Head of caudate nucleus (tissue), 42 donors: ENCODE measurements at places on chromosomes 4 and X.

DNA sequence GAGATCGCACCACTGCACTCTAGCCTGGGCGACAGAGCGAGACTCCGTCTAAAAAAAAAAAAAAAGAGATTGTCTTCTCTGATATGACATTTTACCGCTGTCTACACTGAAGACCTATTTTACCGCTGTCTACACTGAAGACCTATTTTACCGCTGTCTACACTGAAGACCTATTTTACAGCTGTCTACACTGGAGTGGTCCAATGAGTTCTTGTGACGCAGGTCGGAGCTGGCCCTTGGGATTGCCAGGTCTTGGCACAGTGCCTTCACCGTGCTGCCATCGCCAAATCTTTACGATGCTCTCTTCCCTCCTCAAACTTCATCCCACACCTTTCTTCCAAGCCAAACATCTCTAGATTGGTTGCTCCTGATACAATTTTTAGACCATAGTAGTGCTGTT, 183.1 kb upstream of the FAT1 start:
- DNase-seq, result no peak

- DNase-seq, result no peak
Observed at GRCh38 chr4:99447079-99447478, 11.9 kb upstream of the ADH7 start.

GRCh38 chr4:169675825-169676224, 55.4 kb downstream of the CLCN3 start:
- no peak for DNase-seq

GRCh38 chr4:6548201-6548881, 26.6 kb upstream of the MAN2B2 start:
- no peak for DNase-seq

DNA sequence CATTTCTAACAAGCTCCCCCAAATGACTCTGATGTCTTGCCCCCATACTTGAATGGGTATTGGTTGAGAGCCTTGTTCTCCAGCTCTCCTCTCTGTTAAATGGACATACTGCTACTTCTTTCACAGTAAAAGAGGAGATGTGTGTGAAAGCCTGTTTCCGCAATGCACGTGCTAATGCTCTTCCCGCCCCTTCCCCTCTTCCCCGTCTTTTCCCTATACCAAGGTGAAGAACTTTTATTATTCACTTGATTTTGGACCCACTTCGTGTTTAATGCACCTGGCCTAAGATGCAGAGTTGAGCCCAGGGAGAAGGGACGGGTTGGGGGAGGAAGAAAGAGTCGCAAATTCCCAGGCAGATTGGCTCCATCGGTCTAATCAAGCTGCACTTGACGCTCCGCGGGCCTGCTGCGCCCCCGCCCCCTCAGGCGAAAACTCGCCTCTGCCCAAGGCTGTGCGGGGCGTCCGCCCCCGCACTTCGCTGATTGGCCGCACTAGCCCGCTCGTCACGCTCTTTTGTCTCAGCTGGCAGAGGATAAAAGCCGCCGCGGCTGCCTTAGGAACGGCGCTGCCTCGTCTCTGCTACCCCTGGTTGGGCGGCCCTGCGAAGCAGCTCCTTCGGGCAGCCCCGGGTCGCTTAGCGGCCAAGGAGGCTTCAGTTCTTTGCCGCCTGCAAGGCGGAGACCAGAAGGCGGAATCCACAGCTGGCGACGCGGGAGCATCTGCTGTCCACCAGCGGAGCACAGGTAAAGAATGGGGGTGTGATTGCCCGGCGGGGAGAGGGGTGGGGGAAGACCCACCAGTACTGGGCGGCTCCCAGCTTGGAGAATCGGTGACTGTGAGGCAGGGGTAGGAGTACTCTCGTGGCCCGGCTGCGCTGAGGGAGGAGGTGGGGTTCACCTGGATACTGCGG, at the start of gene ZCCHC12:
ZCCHC12 (plus strand) TSS at position 562 of the 910 bp plus-strand sequence. CDS start 1,421 bp downstream, outside the sequence.
- peak; percentile 76 for DNase-seq

- DNase-seq, result no peak
Observed at GRCh38 chrX:18995221-18995620, 11.3 kb upstream of the PHKA2 start.

GRCh38 chr4:140955641-140956040, 177.6 kb downstream of the RNF150 start:
- DNase-seq, result no peak

- no peak for DNase-seq
Observed at GRCh38 chr4:153346031-153346430, 1.5 kb downstream of the MND1 start.

GRCh38 chr4:73383452-73383851, 20.6 kb upstream of the ALB start:
- no peak for DNase-seq

DNA sequence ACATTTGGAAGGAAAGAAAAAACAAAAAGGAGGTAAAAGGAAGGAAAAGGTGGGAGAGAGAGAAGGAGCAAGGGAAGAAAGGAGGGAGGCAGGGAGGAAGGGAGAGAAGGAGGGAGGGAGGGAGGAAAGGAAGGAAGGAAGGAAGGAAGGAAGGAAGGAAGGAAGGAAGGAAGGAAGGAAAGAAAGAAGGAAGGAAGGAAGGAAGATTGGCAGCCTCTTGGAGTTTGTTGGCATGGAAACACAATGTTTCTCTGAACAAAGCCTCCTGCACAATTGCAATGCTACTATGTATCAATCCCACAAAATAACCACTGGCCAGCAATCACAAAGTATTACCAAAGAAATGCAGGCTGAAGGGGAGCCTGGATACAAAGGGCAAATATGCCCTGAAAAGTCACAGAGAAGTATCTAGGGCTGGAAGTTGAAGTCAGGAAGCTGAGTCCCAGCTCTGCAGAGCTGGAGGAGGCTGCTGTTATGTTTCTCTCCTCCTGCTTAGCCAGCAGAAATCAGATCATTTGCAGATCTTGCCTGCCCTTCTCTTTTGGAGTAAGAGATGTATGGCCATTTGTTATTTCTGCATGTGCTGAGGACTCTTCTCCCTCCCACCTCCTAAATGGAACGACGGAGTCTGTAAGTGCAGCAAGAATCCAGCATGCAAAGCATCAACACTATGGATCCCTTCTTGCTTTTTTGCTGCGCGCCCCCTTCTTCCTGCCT, 195.9 kb upstream of the LDB2 start:
- no peak for DNase-seq

DNA sequence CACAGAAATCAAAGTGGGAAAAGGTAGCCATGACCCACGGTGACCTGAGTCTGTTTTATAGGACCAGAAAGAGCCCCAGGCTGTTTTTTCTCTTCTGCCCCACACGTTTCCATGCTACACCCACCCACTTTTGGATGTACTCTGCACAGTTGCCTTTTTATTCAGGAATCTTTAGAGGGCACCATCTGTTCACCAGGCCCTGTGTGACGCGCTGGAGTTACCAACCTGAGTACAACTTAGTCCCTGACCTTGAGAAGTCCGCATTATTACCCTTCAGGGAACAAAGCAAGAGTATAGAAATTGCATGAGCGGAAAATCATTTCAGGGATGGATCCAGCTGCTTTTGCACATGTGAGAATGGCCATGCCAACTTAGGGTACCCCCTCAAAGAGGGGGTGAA, 207.8 kb upstream of the GATB start:
- no peak for DNase-seq

DNA sequence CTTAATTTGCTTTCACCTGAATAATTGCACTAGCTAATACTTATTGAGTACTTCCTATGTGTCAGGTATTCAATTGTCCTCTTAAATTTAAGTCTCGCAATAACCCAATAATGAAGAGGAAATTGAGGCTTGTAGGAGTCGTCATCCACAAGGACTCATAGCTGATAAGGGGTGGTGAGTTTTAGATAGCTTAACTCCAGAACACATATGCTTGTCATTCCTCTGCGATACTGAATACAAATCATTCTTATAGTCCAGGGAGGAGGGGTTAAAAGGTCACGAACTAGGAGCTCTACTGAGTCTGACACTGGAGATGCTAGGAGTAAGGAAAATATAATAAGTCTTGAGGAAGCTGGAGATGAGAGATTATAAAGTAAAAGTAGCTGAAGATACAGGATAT, 1.4 kb upstream of the PACRGL start:
- no peak for DNase-seq

DNA sequence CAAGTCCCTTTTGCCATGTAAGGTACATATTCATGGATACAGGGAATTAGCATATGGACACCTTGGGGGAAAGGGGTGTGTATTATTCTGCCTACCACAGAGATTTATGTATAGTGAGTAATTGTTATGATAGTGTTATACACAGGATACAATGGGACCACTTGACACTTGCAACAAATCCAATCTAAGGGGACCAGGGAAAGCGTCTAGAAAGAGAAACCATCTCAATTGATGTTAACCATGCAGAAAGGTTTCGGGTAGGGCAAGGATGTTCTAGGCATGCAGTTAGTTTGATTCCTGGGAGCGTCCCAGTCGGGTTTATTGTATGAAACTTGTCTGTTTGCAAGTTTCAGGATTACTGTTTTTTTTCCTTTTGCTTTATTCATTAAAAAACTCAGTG, 34.2 kb downstream of the MMRN1 start:
- no peak for DNase-seq

- no peak for DNase-seq
Observed at GRCh38 chrX:131985526-131986049, 37.5 kb upstream of the STK26 start.

DNA sequence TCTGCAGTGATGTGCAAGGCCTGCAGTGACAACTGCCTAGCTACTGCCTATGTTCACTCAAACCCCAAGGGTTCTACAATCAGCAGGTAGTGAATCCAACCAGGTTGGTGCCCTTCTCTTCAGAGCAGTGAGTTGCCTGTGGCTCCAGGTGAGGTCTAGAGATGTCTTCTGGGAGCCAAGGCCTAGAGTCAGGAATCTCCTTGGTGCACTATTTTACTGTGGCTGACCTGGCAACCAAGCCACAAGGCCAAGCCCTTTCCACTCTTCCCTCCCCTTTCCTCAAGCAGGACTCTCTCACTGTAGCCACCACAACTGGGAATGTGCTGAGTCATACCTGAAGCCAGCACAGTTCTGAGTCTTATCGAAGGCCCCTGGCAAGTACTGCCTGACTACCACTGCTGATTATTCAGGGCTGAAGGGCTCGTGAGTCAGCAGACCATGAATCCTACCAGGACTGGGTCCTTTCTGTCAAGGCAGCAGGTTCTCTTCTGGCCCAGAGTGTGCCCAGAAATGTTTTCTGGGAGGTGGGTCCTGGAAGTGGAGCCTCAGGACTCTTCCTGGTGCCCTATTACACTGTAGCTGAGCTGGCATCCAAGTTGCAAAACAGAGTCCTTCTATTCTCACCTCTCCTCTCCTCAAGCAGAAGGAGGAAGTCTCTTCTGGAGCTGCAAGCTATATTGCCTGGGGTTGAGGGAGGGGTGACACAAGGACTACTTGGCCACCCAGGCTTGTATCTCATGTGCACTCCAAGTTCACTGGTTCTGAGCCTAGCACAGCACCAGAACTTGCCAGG, 111.6 kb downstream of the BTC start:
- no peak for DNase-seq

- DNase-seq, result no peak
Observed at GRCh38 chr4:100168521-100168920, 21.7 kb downstream of the DDIT4L start.

- no peak for DNase-seq
Observed at GRCh38 chr4:179563741-179564140, 2121.5 kb upstream of the AGA start.

- no peak for DNase-seq
Observed at GRCh38 chr4:159238631-159239030, 135.8 kb downstream of the RAPGEF2 start.

DNA sequence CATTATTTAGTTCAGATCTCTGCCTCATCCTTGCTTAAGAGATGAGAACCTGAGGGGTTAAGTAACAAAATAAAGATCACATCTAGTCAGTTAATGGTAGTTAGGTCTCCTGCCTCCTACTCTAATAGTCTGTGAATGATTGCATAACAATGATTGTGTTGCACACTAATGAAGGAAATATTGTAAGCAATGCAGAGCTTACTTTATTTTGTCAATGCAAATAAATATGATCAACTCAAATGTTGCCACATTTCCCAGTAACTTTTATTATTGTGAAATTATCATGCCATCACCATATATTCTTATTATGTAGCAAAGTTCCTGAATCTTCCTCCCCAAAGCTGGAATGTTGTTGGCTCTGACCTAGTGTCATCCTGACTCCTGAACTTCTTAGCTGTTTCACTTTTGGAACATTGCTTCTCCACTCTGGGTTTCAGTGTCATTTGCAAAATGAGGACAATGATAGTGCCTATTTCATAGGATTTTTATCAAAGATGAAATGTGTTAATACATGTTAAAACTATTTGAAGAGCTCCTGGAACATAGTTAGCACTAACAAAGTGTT, 17.0 kb upstream of the GABRA4 start:
- DNase-seq, result no peak

- peak; percentile 77 for DNase-seq
Observed at GRCh38 chrX:39811376-39811775, 286.4 kb downstream of the BCOR start.

- no peak for DNase-seq
Observed at GRCh38 chr4:110073053-110073845, 125.2 kb downstream of the ELOVL6 start.

DNA sequence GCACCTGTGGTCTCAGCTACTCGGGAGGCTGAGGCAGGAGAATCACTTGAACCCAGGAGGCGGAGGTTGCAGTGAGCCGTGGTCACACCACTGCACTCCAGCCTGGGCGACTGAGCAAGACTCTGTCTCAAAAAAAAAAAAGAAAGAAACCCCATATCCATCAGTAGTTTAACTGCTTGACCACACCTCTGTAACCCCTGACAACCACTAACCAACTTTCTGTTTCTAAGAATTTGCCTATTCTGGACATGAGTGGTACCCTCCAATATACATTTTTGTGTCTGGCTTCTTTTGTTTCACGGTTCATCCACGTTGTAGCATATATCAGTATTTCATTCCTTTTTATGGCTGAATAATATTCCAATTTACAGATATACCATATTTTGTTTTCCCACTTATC, 9.1 kb downstream of the PPAT start:
- no peak for DNase-seq

DNA sequence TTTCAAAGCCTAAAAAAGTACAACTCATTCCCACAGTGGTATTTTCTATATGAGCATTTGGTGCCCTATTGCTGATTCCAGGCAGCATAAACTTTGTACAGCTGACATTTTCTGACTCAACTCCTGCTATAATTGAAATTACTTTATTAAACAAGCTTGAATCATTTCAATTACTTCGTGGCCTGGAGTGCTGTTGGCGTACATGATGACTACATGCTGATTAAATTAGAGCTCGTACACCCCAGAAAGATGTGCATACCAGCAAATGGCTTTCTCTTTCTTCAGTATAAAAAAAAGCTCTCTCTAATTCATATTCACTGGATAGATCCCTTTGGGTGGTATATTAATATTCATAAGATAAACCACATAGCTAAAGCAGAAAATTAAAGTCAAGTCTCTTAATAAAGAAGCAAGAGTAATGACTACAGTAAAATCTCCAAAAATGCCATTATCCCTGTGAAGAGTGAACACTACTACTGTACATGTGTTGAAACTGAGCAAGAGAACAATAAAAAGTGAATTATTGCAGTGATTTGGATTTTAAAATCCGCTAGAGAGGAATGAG, 245.0 kb upstream of the IGFBP7 start:
- no peak for DNase-seq
